ENCODE measurements at places on chromosomes 6 and 20. TPM values are rescaled to one million over a fixed set of nuclear protein-coding genes. Genes with fewer than 3 reads are reported as not detected.

Gene RSPO3
- 3.1 TPM for total RNA-seq

Gene C20orf96
- 3.0 TPM for total RNA-seq

Gene HLA-DPB1
- 68.0 TPM for total RNA-seq

Gene FNDC1
- total RNA-seq = 0.64 TPM

Gene SPEF1
- total RNA-seq = not detected

Gene YTHDF1
- 29.4 TPM for total RNA-seq

Gene TULP1
- total RNA-seq = not detected

Gene LY6G5B
- 21.3 TPM for total RNA-seq

Gene HUS1B
- total RNA-seq = 7.5 TPM

Gene ALDH8A1
- total RNA-seq = not detected

Gene HTR1E
- total RNA-seq = not detected

Gene GRIK2
- not detected for total RNA-seq

Gene PNRC1
- total RNA-seq = 281 TPM

Gene CGA
- total RNA-seq = not detected

Gene TBXT
- total RNA-seq = not detected

Gene OR2H1
- total RNA-seq = not detected

Gene POPDC3
- total RNA-seq = 1.8 TPM

Gene KLHDC3
- 67.3 TPM for total RNA-seq

Gene TLDC2
- 23.2 TPM for total RNA-seq

Gene DUSP15
- total RNA-seq = not detected

Gene ABCC10
- total RNA-seq = 35.9 TPM

Gene MTRF1L
- total RNA-seq = 3.6 TPM

Gene THBS2
- 19.1 TPM for total RNA-seq

Gene DYNLT2
- total RNA-seq = 4.3 TPM

Gene CSNK2B
- total RNA-seq = 204 TPM

Gene OR2B6
- total RNA-seq = not detected

All from transverse colon (tissue), 4 donors.